ENCODE measurements at places on chromosomes 1 and 21.
A peak's percentile ranks its signal among the peaks of the same experiment; 100 is the strongest.

GRCh38 chr1:151615711-151616504 is 4.1 kb downstream of the SNX27 start:
- DNase-seq = no peak

DNA sequence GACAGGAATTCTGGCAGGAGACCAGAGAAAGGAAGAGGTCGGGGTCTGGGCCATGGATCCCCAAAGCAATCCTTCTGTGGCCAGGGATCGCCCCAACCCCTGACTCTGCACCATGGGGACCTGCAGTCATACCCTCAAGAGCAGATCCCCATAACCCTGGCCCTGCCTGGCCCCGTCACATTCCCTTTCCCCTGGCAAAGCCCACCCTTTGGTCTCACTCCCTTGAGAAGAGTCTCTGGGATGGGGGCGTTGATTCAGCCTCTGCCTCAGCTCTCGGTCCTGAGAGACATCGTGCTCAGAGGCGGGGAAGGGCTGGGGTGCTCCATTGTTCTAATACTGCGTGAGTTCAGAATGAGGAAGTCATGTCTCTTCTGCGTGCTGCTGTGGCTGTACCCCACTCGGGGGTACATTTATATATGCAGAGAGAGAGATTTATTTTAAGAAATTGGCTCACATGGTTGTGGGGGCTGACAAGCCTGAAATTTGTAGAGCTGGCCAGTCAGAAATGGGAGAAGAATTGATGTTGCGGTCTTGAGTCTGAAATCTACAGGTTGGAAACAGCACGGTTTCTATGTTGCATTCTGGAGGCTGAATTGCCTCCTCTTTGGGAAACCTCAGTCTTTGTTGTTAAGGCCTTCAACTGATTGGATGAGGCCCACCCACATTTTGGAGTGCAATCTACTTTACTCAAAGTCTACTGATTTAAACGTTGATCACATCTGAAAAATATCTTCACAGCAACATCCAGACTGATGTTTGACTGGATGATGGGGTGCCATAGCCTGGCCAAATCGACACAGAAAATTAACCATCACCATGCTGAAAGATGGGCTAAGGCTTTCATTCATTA is 4.2 kb upstream of the PADI2 start:
- no peak for DNase-seq

- DNase-seq = peak; percentile 66
These were observed 3.1 kb downstream of the SMIM1 start for GRCh38 chr1:3775490-3776230.

- no peak for DNase-seq
These were observed 24.3 kb upstream of the APP start for GRCh38 chr21:26194811-26195251.

DNA sequence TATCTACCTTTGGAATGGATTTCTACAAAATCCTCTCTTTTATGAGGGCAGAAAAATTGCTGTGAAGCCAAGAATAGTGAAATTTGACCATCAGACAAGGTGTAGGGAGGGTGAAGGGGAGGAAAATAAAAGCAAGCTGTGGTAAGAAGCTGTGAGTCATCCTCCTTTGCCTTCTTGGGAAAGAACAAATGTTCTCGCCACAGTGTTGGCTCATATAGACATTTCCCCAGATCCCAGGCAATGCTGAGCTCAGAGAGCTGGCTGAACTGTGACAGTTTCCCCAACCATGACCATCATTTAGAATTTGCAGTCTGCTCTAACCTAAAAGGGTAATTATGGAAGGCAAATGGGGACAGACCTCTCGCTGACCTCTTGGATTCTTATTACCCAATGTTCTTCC is 235.4 kb downstream of the PBX1 start:
- DNase-seq = no peak

- no peak for DNase-seq
These were observed 85.4 kb upstream of the TIAM1 start for GRCh38 chr21:31429506-31429905.

Measured in NCI-H187 (cell line).